ENCODE measurements at places on chromosomes 3 and 15. TPM values are rescaled to one million over a fixed set of nuclear protein-coding genes. Genes with fewer than 3 reads are reported as not detected.

DNA sequence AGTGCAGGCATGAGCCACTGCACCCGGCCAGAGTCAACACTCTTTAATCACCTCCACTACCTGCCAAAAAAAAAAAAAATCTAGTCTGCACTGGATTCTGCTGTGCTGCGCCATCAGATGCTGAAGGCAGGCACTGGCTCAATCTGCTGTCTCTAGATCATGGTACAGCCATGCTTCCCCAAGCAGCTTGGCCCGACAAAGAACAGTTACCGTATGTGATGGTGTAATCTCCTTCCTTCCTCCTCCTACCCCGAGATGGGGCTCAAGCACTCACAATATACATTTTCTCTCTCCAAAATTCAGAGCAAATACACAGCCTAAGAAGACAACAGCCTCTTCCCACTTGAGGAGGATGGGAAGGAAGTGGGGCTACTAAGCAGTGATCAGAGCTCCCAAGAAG lies 45.1 kb downstream of the DAPK2 start:
- no peak for DNase-seq

DNA sequence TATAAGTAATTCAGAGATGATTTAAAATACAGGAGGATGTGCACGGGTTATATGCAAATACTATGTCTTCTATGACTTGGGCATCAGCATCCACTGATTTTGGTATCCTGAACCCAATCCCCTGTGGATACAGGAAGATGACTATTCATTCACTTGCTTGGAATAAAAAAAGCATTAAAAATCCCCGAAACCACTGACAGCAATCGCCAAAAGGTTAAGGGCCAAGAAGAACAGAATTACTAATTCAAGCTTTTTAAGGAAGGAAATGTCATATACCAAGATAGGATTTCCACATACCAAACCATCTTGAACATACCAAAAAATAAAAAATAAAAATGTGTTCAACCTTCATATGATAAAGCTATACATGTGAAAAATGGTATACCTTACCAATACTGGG lies 93.7 kb downstream of the DLG1 start:
- no peak for DNase-seq

DNA sequence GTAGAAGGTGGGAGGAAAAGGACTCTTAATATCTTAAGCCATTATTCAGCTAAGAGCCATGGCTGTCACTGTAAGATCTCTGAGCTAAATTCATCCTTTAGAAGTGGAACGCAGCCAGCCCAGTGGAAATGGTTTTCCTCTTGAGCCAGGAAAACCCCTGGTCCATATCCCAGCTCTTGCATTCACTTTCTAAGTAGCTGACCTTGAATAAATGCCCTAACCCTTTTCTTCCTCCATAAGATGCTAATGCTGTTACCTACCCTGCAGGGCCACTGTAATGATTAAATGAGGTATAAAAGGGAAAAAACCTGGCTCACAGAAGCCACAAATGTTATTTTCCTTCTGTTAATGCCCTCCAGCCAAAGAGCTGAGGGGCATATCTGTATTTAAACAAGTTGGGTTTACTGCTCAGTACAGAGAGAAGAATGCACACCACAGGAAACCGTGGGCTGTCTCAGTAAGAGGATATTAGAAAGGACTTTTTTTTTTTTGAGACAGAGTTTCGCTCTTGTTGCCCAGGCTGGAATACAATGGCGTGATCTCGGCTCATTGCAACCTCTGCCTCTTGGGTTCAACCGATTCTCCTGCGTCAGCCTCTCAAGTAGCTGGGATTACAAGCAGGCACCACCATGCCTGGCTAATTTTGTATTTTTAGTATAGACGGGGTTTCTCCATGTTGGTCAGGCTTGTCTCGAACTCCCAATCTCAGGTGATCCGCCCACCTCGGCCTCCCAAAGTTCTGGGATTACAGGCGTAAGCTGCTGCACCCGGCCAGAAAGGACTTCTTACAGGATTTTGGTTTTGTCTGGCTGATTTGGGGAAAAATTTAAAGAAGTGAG lies 6.8 kb downstream of the UBL7 start:
- no peak for DNase-seq

GRCh38 chr3:64685331-64685799 lies 2.4 kb downstream of the ADAMTS9 start:
- no peak for DNase-seq

DNA sequence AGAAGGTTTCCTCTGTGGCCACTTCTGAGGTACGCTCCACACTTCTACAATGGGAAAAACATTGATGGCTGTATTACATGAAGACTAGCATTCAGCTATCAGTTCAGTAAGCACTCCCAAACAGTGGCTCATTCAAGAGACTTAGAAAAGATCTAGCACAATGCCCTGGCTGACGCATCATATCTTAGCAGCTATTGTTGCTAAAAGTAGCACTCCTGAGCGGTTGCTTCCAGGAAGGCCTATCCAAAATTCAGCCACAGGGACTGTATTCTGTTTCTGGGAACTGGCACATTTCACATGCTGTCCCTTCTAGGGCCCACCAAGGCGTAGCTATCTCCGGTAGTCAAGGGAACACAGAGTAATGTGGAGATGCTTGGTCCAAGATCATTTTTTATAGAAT lies 21.2 kb upstream of the SPRED1 start:
- no peak for DNase-seq

- DNase-seq, result no peak
Measured at GRCh38 chr3:27324686-27325085, 44.5 kb downstream of the NEK10 start.

DNA sequence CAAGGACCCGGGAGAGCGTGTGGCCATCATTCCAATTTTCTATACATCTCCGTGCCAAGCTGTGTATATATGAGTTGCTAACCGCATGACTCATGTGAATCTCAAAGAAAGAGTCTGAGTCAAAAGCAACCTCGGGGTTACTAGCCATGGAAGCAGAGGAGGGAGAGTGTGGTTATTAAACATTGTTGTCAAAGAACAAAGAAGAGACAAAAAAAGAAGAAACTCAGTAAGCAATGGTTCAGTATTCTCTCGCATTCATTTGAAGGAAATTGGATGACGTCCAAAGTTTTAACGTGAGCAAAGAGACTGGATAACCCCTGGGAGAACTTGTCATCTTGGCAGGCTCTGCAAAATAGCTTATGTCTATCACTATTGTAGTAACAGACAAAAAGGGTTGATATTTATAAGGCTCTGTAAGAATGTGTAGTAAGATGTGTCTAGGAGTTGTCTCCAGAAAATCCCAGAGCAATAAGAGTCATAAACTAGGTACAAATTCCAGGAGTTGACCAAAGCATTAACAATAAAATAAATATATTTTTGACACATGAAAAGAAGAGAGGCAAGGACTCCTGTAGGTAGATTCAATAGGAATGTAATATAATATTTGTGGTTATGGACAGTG lies 52.8 kb upstream of the GRM7 start:
- no peak for DNase-seq

- no peak for DNase-seq
Measured at GRCh38 chr15:37481126-37481525, 380.8 kb upstream of the MEIS2 start.

GRCh38 chr15:47870956-47871625 lies 153.8 kb downstream of the SEMA6D start:
- DNase-seq, result peak; percentile 56

GRCh38 chr3:34066328-34066727 lies 267.9 kb downstream of the PDCD6IP start:
- DNase-seq, result no peak

DNA sequence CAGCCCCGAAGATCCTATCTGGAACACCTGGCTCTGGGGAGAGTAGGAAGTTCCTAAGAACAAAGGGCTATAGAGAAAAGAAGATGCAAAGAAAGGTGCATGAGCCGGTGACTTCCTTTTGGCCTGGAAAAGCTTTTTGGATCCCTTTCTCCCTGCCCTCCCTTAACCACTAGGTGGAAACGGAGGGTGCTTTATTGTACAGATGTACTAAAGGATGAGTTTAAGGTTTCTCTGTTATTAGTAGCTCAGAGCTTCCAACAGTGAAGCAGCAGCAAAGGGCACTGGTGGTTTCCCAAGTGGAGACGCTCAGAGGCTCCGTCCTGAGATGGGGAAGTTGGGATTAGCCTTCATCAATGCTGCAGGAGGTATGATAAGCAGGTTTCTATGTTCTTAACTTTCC lies 5.9 kb upstream of the ADGRG7 start:
- peak; percentile 82 for DNase-seq

GRCh38 chr15:37773111-37773860 lies 161.2 kb upstream of the TMCO5A start:
- no peak for DNase-seq

VPS39 gene
- 25.0 TPM for total RNA-seq

ONECUT1 gene
- not detected for total RNA-seq

TMIE gene
- 0.18 TPM for total RNA-seq

ZNF502 gene
- total RNA-seq, result 0.23 TPM

ARPP21 gene
- total RNA-seq, result not detected

NPAP1 gene
- not detected for total RNA-seq

GASK1A gene
- not detected for total RNA-seq

ZPLD1 gene
- not detected for total RNA-seq
